ENCODE measurements at places on chromosomes 6 and 20.

DNA sequence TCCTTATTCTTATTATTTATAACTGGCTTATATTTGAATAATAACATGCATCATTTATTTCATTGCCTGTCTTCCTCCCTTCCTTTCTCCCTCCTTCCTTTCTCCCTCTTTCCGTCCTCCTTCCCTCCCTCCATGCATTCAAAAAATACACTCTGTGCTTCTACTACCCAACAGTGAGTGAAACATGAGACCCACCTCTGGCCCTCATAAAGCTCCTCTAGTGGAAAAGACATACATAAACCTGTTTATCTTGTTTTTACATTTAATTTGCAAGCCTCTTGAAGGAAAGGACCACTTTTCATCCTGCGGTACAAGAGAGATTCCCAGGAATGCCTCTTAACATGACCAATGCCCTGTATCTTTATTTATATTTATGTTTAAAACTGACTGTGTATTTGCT lies 21.8 kb upstream of the ISM1 start:
- no peak for DNase-seq

DNA sequence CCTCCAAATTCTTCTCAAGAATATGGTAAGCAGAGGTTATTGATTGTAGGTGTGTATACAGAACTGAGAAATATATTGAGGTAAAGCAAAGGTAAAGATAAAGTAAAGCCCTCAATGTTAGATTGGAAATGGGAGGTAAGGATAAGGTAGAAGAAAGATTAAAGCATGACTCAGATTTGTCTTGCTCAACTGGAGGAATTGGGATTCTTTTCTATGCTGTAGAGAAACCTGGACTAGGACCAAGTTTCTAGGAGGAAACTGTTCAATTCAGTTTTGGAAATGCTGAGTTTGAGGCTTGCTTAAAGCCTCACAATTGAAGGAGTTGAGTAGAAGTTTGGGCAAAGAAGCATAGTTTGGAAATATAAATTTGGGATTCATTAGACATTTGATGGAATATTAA lies 634.0 kb upstream of the PTCHD4 start:
- DNase-seq = no peak

GRCh38 chr6:90100059-90100665 lies 196.5 kb downstream of the BACH2 start:
- no peak for DNase-seq

DNA sequence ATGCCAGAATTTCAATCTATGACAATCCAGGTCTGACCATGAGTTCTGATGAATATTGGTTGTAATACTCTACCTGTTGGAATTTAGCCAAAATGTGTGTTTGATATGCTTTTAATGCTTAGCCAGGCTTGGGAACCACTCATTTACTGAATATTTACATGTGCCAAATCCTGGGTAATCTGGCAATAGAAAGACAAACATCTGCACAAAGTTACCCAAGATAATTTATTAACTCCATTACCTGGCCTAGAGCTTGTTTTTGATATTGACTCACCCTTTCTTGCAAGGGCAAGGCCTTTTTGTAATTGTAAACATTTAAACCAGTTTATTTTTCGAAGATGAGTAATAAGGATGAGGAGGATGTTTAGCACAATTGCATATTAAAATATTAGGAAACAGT lies 13.5 kb upstream of the CD2AP start:
- no peak for DNase-seq

DNA sequence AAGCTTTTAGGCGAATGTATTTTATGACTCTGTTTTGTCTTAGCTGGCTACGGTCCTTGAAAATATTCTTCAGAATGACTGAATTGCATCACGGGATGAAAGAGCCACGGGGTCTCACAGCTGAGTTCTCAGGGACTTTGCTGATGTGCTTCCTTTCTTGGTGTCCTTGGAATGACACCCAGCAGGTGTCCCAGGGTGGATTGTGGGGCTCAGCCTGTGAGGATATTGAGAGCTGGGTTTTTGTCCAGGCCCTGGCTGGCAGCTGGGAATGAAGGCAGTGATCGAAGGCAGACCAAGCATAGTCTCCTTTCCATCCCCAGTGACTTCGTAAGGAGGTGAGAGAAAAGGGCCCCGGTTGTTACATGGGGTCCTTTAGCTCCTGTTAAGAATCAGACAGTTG lies 18.8 kb upstream of the MAPK13 start:
- DNase-seq = no peak

GRCh38 chr20:22801528-22801927 lies 217.2 kb upstream of the FOXA2 start:
- DNase-seq = no peak

- peak; percentile 69 for DNase-seq
These were observed 98.3 kb downstream of the RAMACL start for GRCh38 chr6:166488076-166488685.

DNA sequence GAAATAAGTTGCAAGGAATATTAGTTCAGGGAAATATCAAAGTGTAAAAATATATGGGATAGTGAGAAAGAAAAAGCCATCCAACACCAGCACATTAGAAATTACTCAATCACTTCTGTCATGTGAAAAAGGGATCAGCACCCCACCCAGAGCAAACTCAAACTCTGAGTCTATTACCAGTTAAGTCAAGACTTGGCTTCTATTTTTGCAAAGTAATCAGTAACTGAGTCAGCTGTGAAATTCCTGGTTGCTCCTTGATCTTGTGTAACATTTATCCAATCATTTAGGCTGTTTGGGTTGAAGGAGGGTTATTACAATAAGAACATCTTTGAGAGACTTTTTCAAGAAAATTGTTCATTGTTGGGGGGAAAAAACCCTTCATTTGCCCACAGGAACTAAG lies 51.2 kb downstream of the SLC22A23 start:
- no peak for DNase-seq

GRCh38 chr20:29873946-29874345 lies 1383.5 kb upstream of the DEFB115 start:
- DNase-seq = peak; percentile 39

- no peak for DNase-seq
These were observed 42.0 kb downstream of the EDN1 start for GRCh38 chr6:12331951-12332749.

DNA sequence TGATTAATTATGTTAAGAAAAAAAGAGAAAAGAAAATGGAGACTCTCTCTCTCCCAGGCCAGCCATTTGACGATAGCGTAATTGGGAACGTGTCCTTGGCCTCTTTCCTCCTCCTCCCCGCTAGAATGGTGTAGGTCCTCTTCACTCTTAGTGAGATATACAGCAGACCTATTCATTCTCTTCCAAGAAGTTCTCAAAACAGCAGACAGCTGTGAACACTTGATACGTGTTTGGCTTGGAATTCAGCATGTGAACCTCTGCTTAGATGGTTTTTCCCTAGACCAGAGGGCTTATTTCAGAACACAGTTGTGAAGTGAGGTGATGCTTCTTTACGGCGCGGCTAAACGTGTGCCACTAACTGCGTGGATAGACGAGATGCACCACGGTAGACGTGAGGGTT lies 32.6 kb upstream of the TULP4 start:
- no peak for DNase-seq

DNA sequence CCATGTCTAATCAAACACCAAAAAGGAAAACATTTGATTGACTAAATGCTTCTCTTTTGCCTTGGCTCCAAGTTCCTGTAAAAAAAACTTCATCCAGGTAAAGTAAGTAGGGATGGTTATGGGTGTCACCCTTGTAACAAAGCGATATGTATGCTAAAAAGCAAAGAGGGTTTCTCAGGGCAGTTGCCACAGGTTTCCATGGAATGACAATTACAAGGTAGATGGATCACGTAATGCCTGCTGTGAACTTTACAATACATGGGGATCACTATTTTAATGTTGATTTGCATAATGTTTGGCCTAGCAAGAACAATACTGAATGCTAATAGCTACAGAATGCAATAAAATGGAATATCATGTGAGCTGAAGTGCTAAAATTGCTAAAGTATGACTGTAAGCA lies 2.9 kb upstream of the BMP2 start:
- no peak for DNase-seq

- DNase-seq = no peak
These were observed 79.4 kb upstream of the SLC4A11 start for GRCh38 chr20:3318226-3318884.

DNA sequence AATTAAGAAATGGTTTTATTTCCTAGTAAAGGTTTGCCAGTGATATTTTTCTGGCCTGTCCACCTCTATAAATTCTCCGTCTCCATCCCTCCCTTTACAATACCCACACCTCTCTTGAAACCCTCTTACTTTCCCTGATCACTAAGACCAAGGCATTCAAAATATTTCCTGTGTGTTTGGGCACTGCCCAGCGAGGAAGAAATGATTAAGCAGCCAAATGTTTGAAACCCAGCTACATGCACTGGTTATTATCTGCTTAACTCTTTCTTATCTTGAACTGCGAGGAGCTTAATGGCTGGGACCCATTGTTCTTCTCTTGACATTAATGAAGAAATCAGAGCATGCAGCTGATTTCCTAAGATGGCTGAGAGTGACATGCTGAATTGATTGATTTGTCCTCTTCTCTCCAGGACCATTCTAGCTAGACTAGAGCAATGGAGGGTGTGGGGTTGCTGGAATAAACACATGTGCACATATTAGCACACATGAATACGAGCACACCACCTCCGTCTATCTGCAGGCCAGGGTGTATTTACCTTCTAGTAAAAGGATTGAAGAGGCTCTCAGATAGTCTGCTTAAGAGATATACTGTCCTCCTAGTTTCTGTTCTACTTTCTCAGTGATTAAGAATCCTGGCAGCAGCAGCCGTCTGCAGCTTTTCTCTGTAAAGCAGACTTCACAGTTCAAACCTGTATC lies 46.1 kb upstream of the PRDM1 start:
- no peak for DNase-seq

DNA sequence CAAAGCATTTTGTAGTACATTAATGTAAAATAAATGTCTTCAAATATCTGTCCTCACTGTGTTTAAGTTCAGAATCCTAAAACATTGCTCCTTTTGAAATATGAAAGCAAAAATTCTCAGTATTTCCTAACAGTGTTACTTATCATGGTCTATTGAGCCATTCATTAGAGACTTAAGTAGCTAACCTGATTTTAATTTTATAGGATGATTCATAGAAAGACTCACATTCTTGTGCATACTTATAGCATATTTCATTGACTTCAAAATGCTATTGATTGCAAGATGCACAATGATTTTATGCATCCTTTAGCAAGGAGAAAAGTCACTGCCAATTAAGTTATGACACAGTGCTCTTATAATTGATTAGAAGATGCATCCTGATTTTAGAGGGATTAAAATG lies 85.7 kb downstream of the HIVEP1 start:
- no peak for DNase-seq

- no peak for DNase-seq
These were observed 59.0 kb downstream of the IGF2R start for GRCh38 chr6:160027931-160028330.

DNA sequence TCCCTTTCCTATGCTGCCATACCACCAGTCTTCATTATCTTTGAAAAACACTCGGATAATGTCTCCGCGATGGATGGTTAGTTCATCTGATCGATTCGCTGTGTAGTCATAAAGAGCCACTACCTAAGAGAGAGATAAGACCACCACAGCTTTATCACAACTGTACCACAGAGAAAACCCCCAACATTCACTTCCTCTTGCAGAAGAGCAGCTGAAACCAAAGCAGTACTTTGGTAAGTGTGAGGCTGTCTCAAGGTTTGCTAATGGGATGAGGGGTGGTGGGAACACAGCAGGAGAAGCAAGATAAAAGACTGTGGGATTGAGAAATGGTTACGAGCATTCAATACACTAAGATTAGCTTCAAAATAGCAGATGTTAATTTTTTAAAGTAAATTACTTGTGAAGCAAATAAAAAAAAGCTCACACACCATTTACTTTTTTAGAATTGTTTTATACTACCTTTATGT lies 142.1 kb downstream of the MYB start:
- no peak for DNase-seq

- DNase-seq = no peak
These were observed 64.6 kb upstream of the ADGRF1 start for GRCh38 chr6:47106721-47107197.

- no peak for DNase-seq
These were observed 133.2 kb downstream of the B3GAT2 start for GRCh38 chr6:70823651-70824050.

- no peak for DNase-seq
These were observed 176.9 kb upstream of the SALL4 start for GRCh38 chr20:51979226-51979625.

GRCh38 chr6:74167976-74168375 lies 472.0 kb downstream of the CD109 start:
- DNase-seq = no peak

- DNase-seq = no peak
These were observed 3.9 kb downstream of the PRDM1 start for GRCh38 chr6:106090001-106090400.

DNA sequence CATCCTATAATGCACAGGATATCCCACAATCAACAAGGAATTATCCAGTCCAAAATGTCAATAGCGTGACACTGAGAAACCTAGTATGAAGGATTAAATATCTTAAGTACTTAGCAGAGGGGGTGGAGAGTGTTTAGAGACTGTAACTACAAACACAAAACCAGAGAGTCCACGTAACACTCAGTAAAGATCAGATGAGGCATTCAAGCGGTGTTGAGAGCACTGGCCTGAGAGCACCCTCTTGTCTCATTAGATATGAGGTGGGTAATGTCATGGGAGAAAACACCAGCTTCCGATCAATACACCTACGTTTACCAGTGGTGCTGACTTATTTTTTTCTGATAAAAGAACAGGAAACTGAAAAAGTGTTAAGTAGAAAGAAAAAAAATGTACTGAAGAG lies 2.3 kb downstream of the FAM184A start:
- no peak for DNase-seq

GRCh38 chr6:7680393-7681075 lies 45.4 kb upstream of the BMP6 start:
- DNase-seq = no peak

GRCh38 chr6:17870300-17871188 lies 116.9 kb downstream of the KIF13A start:
- no peak for DNase-seq

DNA sequence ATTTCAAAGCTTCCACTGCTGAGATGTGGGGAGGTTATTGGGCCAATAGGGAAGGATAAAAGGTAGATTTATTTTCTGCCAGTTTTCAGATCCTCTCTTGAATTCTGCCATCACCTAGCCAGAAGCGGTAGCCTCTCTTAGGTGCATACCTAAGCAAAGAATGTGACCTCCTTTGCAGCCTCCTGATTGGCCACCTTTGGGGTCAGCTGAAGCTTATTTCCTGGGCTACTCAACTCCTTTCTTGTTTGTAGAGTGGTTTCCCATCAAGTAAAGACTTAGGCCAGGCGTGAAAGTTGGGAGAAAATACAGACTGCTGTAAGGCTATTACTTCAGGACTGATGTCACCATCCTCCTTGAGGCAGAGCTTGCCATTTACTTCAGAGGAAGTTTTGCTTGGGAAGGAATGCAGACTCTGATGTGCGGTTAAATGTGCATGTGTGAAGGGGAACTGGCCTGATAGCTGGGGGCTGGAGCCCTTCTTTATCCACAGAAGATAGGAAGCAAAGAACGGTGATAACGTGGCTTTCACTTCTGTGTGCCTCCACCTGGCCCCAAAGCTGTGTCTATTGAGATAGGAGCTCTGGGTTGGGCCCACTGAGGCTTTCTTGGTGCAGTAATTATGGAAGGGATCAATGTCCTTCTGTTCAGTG lies 70.1 kb downstream of the TRMT11 start:
- no peak for DNase-seq

Measured in activated CD8-positive, alpha-beta memory T cell treated with anti-CD3 and anti-CD28 coated beads, Interleukin-2, amount 50 U/mL, for 4 hours (primary cell).